ENCODE measurements at places on chromosomes 5 and 9.

GRCh38 chr5:163867738-163868137, 362.3 kb downstream of the MAT2B start:
- no peak for DNase-seq

- DNase-seq: no peak
Observed at GRCh38 chr9:90851444-90851843, 49.8 kb downstream of the SYK start.

- DNase-seq: no peak
Observed at GRCh38 chr5:144634138-144634537, 463.5 kb downstream of the KCTD16 start.

DNA sequence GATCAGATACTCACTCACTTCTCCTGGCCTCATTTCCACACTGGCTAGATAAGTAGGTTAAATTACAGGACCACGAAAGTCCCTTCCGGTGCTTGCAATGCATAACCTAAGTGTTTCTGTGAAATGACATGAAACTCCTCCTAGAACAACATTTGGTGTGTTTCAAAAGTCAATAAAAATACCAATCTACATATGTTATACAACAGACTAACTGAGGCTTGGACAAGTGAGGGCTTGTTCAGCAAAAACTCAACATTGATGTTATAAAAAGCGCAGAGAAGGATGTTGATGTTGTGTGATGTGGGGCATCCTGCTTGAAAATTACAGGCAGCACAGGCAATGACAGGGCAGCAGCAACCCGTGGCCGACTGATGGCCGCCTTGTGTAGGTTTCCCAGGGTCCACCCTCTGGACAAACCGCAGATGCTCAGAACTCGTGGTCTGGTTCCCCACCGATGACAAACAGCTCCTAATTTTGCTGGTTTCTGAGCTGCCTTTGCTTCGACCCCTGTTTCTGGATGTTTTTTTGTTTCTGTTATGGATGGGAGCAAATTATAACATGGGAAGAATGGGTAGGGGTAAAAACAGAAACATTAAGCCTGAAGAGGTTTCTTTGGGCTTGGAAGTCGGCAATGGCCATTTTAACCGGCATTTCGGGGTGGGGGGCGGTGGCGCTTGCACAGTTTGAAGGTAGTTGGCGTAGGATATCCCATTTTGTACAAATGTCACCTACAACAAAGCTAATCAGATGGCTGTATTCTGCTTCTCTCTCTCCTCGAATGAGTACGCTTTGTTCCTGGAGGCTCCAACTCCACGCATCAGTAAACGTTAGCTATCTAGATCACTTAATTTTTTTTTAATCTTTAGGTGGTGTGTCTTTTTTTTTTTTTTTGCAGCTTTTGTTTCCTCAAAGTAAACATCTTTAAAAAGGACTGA, 116.1 kb downstream of the PDZD2 start:
- DNase-seq: no peak

DNA sequence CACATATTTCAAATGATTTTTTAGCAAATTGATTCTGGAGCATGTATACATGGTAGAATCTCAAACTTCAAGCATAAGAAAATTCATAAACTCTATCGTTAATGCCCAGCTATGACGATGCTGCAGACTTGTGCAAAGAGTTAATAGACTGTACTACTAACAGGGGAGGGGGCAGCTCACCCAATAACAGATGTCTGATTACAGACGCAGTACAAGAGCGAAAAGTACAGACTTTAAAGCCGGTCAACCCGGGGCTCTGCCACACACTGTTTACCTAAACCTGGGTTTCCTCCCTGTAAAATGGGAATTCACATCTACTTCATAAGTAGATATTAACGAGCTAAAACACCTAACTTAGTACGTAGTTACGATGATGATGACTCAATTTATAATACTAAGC, 651 bp downstream of the TRIM23 start:
- DNase-seq: no peak

DNA sequence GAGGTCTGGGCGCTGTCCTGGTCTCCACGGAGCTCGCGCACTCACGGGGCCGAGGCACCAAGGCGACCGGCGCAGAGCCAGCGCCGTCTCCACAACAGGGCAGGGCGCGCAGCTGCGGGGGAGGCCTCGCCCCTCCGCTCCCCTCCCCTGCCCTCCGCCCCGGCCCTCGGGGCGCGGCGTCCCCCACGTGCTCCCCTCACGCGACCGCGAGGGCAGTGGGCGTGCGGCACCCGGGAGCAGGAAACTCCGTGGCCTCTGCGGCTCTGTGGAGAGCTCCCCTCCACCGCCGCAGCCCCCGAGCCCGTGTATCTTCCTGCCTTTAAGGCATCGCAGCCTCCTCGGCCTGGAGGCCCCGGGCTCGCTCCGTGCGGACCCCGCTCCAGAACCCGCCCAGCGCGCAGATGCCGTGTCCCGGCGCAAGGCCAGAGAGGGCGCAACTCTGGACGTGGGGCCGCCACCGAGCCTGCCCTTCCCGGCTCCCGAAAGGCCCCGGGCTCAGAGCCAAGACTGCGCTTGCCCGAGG, 708 bp upstream of the TUBB4B start:
- no peak for DNase-seq

GRCh38 chr9:88396836-88397577, 8.8 kb downstream of the SPIN1 start:
- no peak for DNase-seq

DNA sequence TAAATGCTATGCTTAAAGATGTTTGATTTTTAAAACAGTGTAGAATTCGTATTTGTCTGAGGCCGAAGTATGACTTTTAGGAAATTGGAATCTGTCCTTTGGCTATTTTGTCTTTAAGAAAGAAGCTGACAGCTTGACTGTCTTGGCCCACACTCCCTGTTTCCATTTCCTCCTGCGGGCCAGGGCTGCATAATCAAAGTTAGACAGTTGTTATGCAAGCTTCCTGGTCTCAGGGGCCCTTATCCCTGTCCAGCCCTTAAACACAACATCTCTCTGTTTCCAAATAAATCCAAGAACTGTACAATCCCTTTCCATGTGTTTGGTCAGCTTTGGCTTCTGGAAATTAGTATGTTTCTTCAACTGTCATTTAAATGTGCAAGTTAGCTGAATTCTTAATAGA, 54.6 kb upstream of the ECM2 start:
- DNase-seq: no peak

DNA sequence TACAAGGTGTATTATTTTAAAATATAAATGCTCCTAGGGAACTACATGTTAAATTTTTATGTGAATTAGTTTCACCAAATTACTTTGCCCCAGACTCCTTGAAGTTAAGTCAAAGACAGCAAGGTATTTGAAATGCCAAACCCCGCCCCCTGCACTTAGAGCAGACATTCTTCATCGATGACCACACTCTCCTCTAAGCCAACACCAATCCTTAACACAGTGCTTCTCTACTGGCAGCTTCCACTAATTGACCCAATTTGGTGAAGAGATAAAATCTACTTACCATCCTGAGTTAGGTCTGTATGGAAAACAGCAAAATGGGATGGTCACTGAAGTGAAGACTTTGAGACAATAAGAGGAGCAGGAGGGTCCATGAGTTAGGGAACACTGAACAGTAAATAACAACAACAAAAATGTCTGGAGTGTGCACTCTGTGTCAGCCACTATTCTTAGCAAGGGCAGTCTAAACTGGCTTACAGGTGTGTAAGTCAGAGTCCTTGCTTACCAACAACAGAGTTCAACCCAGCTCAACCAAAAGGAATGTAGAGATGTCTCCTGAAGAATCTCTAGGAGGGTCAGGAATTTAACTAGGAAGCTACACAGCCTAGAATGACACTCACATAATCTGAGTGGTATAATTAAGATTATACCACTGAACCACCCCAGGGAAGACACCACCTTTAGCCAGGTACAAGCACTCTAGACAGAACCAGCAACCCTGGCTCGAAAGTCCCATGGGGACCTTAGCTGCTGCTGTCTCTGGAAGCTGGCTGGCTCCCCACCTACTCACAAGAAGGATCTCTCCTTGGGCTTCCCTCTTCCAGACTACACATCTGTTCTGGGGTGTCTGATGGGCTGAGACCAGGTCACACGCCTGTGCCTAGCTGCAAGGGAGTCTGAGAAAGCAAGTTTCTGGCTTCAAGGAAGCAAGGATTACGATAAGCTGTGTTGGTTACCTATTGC, 8.8 kb upstream of the UBE2QL1 start:
- no peak for DNase-seq

GRCh38 chr9:69452110-69452782, 127.2 kb downstream of the ENTREP1 start:
- no peak for DNase-seq

Measured in stimulated activated CD8-positive, alpha-beta memory T cell treated with anti-CD3 and anti-CD28 coated beads, Interleukin-15, amount 100 ng/mL, for 24 hours (primary cell).